ENCODE measurements at places on chromosomes 7 and 10. TPM values are rescaled to one million over a fixed set of nuclear protein-coding genes. Genes with fewer than 3 reads are reported as not detected.

SPDYE9 gene
- total RNA-seq: not detected

PSD gene
- 1.6 TPM for total RNA-seq

ADCY1 gene
- 4.8 TPM for total RNA-seq

- DNase-seq: no peak
Observed at GRCh38 chr7:82376739-82377138, 66.8 kb downstream of the CACNA2D1 start.

GRCh38 chr10:113368666-113369364 lies 184.0 kb upstream of the HABP2 start:
- no peak for DNase-seq

GRCh38 chr7:2087744-2088143 lies 145.0 kb downstream of the MAD1L1 start:
- no peak for DNase-seq

DNA sequence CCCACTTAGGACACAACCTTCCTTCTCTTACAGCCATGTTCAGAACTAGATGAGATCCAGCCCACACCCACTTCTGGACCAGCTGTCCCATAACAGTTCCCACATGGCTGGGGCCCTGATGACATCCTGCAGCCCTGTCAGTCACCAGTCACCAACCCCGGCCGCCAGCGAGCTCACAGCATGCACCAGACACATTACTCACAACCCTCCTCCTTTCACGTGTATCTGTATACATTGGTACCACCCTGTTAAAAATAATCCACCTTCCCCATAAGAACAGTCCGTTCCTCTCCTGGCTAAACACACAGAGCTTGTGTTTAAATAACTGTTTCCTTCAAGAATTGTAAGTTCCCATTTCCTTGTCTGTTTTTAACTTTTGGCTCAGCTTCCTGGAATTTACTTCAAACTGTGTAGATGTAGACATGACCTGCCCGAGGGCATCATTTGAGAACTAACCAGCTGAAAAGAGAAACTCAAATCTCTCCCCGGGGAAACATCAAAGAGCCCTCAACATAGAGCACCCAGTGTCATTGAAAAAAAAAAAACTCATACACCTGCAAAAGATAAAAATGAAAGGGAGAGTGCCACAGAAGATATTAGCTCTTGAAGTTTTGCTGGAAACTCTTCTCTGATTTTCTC lies 26.0 kb upstream of the PRLHR start:
- no peak for DNase-seq

DNA sequence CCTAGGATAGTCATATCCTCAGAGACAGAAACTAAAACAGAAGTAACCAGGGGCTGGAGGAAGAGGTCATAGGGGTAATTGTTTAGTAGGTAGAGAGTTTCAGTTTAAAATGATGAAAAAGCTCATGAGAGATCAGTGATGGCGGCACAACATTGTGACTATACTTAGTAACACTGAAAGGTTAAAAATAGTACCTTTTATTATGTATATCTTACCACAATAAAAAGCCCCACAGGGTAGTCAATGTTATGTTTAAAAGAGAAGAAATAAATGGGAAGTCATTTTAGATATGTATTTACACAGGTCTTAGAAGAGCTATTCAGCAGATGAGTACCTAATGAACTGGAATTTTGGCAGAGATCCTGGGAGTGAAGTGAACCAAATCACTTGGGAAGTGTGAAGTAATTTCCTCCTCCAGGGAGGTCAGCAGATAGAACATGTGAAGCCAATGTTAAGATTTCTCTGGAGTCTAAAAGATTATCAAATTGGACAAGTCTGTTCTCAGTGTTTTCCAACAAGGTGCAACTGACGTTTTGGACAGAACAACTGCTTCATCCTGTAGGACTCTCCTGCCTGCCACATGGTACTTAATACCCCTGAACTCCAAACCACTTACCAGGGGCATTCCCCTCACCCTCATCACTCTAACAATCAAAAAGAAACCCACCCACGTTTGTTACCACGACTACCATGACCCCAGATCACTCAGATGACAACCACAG lies 6.4 kb downstream of the CDCA7L start:
- DNase-seq: no peak

GRCh38 chr10:93376372-93377293 lies 105.5 kb downstream of the MYOF start:
- DNase-seq: no peak

- DNase-seq: no peak
Observed at GRCh38 chr7:133540096-133540860, 287.4 kb downstream of the EXOC4 start.

Data from omental fat pad (tissue), 4 donors.